ENCODE measurements at places on chromosomes 7 and 10. TPM values are rescaled to one million over a fixed set of nuclear protein-coding genes. Genes with fewer than 3 reads are reported as not detected.

The TUBAL3 gene
- 0.11 TPM for total RNA-seq

The PDE1C gene
- total RNA-seq = 181 TPM

- DNase-seq = no peak
Observed at GRCh38 chr7:99112097-99112496, 31.8 kb downstream of the SMURF1 start.

GRCh38 chr7:1567896-1568510, 1.8 kb downstream of the PSMG3 start:
- no peak for DNase-seq

The LRRC18 gene
- total RNA-seq = not detected

- DNase-seq = no peak
Observed at GRCh38 chr10:113959383-113959760, 84.3 kb upstream of the ADRB1 start.

DNA sequence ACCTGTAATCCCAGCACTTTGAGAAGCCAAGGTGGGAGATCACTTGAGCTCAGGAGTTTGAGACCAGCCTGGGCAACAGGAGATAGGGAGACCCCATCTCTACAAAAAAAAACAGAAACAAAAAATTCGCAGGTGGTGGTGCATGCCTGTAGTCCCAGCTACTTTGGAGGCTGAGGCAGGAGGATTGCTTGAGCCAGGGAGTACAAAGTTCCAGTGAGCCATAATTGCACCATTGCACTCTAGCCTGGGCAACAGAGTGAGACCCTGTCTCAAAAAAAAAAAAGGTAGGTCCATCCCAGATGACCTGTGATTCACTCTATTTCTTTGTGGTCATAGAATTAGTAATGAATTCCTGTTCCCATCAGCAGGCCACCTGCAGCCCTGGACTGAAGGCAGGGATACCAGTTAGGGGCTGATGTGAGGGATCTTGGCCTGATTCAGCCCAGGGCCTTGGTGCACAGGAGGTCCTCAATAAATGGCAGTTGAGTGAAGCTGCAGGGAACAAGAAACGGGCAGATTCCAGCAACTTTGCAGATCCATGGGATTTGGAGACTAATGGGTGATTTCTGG, at the start of gene MYH16:
TSS of gene MYH16 (plus strand) at position 364 of the 570 bp plus-strand sequence.
- DNase-seq = no peak

- no peak for DNase-seq
Observed at GRCh38 chr10:47339186-47339735, 8.9 kb upstream of the RBP3 start.

- DNase-seq = no peak
Observed at GRCh38 chr10:113003052-113003451, 53.0 kb downstream of the TCF7L2 start.

The ITGA8 gene
- 1.1 TPM for total RNA-seq

- no peak for DNase-seq
Observed at GRCh38 chr7:7769710-7770627, 51.6 kb upstream of the RPA3 start.

The PLXNA4 gene
- total RNA-seq = 17.3 TPM

The ANXA8 gene
- total RNA-seq = 0.24 TPM

The CLEC5A gene
- 0.08 TPM for total RNA-seq

The SPDYE1 gene
- not detected for total RNA-seq

DNA sequence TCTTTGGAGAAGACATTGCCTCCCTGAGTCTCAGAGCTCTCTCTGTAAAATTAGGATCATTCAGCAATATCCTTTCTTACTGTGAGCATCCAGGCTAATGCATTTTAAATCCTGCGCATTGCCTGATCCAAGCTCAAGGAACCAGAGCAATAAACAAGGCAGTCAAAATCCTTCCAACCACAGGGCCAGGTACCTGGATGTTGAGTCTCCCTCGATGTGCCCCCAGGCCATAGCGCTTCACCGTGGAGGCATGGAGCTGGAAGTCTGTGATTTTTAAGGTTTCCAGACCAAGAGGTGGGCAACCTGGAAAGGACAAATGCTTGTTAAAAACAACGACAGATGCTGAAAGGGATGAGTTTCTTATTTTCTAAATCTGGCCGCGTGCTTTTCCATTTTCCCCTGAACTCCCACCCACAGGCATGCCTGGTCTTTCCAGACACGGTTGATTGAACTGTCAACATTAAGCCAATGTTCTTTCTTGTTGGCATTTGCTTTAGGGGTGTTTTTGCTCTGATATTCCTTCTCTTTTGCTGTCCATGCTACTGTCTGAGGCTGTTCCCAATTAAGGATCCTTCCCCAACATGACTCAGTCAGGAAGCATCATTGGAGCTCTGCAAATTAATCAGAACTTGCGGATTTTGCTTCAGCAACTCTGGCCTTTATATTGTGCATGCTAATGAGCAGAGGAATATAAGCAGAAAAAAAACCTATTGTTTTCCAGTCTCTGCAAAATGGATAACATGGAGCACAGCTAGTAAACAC, 29.0 kb downstream of the CPXM2 start:
- DNase-seq = no peak

The ZSCAN25 gene
- 6.9 TPM for total RNA-seq

Data from Right ventricle myocardium superior (tissue), 1 donor.